ENCODE measurements at places on chromosomes 11 and 22.

DNA sequence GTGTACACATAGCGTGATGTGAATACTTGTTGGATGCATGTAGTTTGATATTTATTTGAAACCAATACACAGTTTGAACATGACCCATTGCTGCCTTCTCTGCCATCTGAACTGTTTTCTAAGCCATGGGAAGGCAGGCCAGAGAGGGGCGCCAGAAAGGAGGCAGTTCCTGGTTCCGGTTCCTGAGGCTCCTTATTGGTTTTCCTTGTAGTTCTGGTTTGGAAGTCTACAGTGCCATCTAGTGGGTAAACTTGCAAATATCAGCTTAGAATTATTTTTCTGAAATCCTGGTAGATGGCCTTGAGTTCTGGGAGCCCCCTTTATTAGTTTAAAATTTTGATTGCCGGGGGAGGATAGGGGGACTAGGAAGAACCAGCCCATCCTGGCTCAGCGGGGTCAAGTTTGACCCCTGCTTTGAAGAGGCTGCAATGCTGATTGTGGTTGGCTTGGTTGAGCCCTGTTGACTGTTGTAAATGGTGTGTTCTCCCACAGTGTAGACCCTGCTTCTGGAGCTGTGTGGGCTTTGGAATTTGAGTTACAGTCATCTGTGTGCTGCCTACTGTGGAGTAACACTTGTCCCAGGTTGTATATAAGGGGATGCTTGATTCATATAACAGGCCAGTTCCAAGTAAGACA, 48.4 kb downstream of the GRAMD1B start:
- peak; percentile 34 for DNase-seq

DNA sequence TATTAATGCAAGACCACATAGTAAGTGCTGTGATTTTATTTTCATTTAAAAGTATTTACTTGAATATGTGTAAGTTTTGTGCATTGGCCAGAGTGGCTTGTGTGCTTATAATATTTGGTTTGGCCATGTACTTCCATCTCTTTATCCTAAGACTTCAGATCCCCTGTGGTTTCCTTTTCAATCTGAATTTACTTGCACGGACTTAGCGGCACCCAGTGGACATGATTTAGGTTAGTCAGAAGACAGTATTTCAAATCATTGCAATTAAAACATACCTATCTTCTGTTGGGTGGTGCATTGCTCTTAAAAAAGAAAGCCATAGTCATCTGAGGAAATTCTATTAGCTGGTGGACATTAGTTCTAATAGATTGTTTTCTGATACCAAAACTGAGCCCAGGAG, 30.7 kb downstream of the PIWIL4 start:
- DNase-seq, result no peak

DNA sequence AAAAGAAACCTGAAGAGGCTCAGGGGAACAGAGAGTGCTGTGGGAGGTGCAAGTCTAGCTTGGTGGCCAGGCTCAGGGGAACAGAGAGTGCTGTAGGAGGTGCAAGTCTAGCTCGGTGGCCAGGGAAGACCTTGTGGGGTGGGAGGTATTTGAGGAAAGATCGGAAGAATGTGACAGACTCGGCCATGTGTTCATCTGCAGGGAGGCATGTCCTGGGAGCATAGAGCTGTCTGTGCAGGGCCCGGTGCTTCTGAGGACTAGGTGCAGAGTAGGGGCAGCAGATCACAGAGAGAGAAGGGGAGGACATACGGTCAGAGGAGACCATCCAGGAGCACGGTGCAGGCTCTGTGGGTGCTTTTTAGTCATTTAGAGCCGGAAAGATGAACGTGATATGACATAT, 10.8 kb downstream of the IFITM10 start:
- DNase-seq, result no peak

DNA sequence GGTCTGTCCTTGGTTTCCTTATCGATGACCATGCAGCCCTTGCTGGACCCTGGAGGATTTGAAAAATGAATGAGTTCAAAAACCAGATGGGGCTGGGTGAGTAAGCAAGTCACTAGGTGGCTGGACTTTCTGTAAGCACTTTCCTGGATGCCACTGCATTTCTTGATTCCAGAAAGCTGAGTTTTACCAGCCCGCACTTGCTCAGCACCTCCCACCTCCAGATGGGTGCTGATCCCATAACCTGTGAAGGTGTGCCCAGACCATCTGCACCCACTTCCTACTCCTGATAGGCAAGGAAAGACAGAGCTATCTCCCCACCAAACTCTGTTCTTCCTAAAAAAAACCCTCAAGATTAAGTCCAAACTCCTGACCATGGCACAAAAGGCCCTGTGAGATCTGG, 21.1 kb downstream of the ASCC2 start:
- no peak for DNase-seq

DNA sequence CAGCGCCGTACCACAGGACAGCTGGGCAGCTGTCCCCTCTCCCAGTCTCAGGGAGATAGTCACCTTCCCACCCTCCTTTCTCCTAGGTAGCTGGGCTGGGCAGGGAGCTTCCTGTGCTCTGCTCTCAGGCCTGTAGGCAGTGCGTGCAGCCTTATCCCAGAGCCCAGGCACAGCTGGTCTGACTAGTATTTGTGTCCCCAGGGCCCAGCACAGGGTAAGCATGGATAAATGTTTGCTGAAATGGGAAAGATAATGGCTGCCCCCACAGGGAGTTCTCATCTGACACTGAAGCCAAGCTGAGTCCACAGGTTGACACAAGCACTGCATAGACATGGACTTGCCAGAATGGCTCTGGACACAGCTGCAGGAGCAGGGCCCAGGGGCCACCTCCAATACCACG, 9.8 kb downstream of the SLC15A3 start:
- DNase-seq, result no peak

DNA sequence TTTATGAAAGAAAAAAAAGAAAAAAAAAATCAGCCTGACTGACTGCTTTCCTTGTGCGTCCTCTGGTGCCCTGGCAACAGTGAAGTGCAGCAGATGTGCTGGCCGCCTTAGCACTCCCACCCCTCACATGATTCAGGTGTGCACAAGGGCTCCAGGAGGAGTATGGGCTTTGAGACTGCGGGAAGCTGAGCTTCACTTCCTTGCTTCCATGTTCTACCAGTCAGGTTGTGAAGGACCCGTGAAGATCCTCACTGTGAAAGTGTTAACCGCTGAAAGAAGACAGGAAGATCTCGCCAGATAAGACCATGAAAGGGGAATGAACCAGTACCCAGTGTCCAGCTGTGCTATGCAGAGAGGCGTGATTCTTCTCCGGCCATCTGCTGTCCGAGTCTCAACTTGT, 48.2 kb downstream of the HIRA start:
- no peak for DNase-seq

DNA sequence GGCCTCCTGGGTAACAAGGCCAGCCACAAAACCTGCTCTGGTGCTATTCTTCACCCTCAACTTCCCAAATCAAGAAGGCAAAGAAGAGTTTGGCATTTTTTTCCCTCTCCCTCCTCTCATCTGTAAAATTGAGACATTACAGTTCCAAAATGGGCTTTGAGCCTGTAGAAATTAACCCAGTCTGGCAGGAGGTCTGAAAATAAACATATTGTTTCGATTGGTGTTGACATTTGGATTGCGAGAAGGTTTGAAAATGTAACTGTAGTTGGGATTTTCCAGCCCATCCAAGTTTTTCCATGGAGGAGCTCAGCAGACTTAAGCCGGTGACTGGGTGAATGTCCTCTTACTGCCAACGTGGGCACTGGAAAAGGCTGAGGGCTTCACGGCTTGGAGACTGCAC, 35.0 kb upstream of the ALX4 start:
- DNase-seq, result no peak

- no peak for DNase-seq
These were observed 15.2 kb downstream of the ATXN10 start for GRCh38 chr22:45686836-45687235.

DNA sequence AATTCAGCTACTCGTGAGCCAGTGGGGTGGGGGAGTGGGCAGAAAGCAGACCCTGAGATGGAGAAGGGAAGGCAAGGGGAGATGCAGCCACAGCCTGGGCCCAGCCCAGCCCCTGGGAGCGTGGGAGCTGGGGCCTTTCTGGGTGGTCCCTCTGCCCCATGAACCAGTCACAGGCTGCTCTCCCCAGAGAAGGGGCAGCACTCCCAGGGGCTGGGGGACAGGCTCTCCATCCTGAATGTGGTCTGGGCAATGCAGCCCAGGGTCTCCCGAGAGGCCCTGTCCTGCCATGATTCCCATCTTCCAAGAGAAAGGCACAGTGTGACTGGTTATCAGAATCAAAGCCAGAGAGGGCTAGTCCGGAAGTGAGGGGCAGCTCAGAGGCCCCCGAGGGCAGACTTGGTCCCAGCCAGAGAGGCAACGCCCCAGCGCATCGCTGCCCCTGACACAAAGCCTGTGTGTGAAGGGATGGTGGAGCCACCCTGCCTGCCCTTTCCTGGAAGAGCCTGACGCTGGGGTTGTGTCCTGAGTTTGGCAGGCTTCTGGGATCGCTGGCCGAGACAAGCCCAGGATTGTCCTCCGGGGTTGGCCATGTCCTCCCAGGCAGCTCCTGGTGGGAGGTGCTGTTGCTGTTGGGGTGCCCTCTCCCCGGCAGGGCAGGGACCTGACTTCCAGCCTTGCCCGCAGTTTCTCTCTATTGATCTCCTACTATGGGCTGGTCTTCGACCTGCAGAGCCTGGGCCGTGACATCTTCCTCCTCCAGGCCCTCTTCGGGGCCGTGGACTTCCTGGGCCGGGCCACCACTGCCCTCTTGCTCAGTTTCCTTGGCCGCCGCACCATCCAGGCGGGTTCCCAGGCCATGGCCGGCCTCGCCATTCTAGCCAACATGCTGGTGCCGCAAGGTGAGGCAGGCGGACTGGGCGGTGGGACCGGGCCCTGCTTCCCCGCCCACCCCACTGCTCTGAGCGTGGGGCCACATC, 23.8 kb upstream of the SLC22A12 start:
- no peak for DNase-seq

DNA sequence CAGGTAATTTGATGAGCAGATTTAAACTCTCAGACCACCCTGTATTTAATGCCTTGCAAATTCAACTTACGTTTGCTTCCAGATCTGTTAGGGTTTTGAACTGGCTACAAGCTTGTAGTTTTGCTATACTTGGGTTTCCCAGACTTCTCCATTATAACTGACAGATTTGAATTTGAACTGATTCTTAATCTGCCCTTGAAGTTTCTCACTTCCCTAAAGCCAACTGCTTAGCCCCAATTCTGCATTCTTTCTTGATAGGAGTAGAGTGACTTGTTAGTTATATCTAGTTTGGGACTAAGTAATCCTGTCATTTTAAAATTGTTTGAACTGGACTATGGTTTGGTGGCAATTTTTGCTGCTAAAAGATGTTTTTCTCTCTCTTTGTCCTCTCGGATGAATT, 9.7 kb downstream of the LAYN start:
- no peak for DNase-seq

- DNase-seq, result no peak
These were observed 1.0 kb downstream of the CTR9 start for GRCh38 chr11:10752061-10752460.

DNA sequence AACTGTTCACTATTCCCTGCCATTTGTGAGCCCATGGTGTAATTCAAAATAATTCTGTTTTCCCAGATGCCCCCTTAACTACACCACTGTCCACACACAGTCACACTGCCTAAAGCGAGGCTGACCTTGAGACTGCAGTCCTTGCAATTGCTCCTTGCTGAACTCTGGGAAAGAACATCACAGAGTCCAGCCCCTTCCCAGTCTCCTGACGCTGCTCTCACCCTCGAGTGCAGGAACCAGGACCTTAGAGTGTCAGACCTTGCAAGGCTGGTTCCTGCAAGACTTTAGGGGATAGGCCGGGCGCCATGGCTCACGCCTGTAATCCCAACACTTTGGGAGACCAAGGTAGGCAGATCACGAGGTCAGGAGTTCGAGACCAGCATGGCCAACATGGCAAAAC, 33.6 kb downstream of the AHNAK start:
- DNase-seq, result no peak

GRCh38 chr22:30104501-30105156, 24.4 kb downstream of the HORMAD2 start:
- DNase-seq, result no peak

DNA sequence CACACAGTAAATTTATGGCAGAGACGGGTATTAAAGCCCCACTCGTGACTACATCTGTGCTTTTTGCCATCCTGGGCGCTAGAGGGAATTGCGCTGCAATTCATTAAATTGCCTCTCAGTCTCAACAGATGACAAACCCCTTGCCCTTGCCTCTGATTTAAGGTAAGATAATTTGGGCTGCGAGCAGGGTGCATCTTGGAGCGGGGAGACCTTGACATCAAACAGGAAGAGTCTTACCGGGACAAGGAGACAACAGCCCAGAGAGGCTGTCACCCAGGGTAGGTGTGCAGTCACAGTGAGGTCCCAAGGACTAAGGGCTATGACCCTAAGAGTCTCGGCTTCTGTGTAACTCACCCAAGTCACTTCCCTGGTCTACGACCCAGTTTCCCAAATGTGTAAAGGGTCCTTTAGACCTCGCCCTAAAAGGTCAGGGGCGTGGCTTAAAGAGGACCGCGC, 449 bp upstream of the TOM1 start:
- no peak for DNase-seq

DNA sequence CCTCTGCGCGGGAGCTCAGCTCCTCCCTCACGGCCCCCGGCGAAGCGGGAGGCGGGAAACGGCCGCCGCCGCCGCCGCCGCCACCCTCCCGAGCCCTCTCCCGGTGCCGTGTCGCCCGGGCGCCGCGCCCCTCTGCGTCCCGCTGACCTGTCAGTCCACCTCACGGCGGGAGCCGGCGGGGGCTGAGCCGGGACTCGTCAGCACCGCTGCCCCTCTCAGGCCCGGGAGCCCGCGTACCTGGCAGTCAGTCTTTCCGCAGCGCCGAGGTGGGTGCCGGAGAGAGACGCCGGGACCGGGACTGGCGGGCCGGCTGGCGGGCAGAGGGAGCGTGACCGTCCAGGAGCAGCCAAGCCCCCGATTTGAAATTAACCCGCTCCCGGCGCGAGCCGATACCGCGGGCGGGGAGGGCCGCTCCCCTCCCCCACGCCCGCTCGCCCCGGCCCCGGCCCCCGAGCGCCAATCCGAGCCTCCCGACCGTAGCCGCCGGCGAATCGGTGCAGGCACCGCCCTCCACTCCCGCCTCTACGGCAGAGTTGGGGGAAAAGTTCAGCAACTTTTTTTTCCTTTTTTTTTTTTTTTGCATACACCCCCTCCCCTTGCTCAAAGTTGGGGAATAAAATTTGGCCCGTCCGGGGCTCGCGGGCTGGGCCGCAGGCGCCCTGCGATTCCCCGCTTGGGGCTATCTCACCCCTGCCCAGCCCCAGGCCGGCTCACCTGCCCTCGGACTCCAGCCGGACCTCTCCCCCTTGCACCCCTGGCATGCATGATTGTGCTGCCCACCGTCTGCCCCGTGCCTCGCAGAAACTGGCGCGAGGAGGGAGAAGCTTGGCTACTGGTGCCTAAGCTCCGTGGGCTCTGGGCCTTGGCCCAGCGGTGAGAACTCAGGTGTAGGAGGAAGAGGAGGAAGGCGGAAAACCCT, 774 bp upstream of the E2F8 start:
- no peak for DNase-seq

- no peak for DNase-seq
These were observed 592.4 kb downstream of the TBC1D22A start for GRCh38 chr22:47354668-47355387.

DNA sequence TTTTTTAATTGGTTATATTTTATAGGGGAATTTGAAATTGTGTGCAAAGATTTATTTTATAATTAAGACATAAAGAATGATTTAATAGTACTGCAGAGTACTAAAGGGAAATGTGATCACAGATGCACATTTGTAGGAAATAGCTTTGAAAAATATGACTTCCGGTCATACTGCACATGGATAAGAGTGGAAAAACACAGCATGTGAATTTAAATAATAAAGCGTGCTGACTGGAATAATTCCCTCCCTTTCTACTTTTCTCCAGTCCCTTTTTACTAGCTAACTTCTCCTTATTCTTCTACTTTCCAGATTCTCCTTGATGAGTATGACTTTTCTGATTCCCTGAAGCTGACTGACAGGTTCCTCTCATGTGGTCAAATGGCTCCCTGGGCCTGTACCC, 238.4 kb upstream of the CTSC start:
- no peak for DNase-seq

- no peak for DNase-seq
These were observed 1070.3 kb downstream of the JRKL start for GRCh38 chr11:97460091-97460490.
